Daoy (cell line): ENCODE measurements at places on chromosomes 12 and 14. TPM values are rescaled to one million over a fixed set of nuclear protein-coding genes. Genes with fewer than 3 reads are reported as not detected.

- DNase-seq: no peak
Measured at GRCh38 chr14:91243074-91243471, 1.4 kb downstream of the GPR68 start.

- peak; percentile 76 for DNase-seq
Measured at GRCh38 chr14:52266782-52267181, 716 bp upstream of the PTGDR start.

DNA sequence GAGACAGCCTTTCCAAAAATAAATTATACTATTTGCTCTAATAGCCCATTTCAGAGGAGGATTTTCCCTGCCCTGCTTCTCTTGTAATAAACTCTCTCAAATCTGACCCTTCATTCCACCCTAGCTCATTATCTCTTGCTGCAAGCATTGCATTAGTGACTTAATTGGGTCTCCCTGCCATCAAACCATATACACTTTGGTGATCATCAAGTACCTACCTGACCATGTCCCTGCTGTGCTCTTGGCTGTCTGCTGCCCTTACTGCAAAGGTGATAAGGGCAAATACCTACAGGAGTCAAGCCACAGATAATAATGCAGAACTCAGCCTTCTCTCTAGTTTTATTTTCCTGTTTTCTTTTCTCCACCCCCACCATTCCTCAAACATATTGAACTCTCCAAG lies 88.4 kb downstream of the LIN7A start:
- no peak for DNase-seq

DNA sequence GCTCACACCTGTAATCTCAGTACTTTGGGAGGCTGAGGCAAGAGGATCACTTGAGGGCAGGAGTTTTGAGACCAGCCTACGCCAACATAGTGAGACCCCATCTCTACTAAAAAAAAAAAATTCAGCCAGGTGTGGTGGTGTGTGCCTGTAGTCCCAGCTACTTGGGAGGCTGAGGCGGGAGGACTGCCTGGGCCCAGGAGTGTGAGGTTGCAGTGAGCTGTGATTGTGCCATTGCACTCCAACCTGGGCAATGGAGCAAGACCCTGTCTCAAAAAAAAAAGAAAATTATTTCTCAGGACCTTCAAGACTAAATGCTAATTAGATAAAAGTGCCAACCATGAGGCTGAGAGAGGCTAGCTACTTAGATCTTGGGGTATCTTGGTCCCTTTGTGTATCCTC lies 23.5 kb downstream of the OTUB2 start:
- no peak for DNase-seq

- DNase-seq: no peak
Measured at GRCh38 chr14:80344208-80344607, 132.9 kb upstream of the DIO2 start.

- DNase-seq: no peak
Measured at GRCh38 chr12:81541121-81541520, 218.0 kb downstream of the PPFIA2 start.

DNA sequence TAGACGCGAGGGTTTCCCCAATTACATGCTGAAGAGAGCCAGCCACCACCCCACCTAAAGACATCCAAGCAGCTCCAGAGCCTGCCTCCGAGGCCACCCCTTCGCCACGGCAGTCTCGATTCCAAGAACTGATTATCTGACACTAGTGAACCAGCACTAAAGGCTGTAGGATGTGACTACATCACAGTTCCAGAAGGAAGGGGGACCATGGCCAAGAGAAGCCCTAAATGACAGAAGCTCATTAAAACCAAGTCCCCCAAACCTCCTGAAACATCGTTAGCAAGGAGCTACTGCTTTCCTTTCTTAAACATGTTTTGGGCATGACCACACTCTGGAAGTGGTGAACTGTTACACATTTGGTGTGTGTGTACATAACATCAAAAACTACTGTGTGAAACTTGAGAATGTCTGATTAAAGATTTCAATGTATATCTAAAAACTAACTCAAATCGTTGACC lies 88.2 kb downstream of the DUSP16 start:
- no peak for DNase-seq

GRCh38 chr12:8829125-8829518 lies 6.7 kb downstream of the A2ML1 start:
- DNase-seq: no peak

- DNase-seq: no peak
Measured at GRCh38 chr12:63857771-63858670, 13.5 kb downstream of the SRGAP1 start.

GRCh38 chr14:99986396-99986795 lies 78.8 kb upstream of the EVL start:
- DNase-seq: no peak

DNA sequence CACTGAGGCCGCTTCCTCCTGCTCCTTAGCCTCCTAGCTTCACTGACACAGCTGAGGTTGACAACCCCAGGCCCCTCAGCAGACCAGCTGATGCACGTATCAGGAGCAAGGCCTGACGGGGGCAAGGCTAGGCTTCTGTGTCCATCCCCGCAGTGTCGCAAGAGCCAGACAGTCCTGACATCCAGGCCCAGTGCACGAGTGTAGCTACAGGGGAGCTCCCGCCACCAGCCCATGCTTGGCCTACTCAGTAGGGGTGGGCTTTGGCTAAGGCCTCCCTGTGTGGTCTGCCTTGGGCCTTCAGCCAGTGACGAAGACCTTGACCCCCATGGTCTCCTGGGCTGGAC lies 179.1 kb downstream of the DPF3 start:
- DNase-seq: no peak

DNA sequence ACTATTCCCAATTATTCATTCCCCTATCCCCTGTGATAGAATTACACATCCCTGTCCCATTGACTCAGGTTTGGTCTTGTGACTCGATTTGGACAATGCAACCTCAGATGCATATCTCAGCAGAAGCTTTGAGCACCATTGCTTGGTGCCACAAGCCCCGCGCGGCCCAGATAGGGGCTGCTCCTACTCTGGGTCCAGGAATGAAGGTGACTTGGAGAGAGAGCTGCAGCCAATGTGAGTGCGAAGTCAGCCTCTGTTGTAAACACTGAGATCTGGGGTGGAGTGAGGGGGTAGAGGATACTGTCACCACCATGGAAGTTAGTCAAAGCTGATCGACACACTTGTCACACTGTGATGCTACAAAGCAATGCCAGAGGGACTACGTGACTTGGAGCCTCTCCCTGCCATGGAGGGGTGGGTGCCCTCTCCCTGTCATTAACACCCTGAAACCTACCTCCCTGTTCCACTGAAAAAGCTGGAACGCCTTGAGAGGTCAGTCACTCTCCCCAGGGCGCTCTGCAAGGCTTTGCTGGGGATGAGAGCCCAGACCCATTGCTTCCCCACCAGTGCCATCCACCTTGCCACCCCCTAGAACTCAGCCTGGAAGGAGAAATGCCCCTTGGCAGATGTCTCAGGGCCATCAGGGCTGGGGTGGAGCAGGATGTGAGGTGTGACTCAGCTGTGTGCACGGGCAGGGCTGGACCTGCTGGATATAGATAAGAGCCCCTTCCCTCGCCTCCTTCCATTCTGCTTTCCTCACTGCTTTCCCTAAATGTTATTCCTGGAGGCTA lies 6.6 kb upstream of the PLEK2 start:
- peak; percentile 84 for DNase-seq

GRCh38 chr12:6951551-6952120 lies 480 bp downstream of the PTPN6 start:
- no peak for DNase-seq

The GALNT6 gene
- total RNA-seq: 4.3 and 14.0 TPM in 2 replicates

The CMKLR1 gene
- total RNA-seq: 0.51 and 0.89 TPM in 2 replicates

The TMEM132C gene
- total RNA-seq: 0.42 TPM in 1 of 2 replicates, not detected in the other

The POLR3B gene
- total RNA-seq: 17.5 and 18.4 TPM in 2 replicates

The AKAP3 gene
- total RNA-seq: 0.97 and 4.5 TPM in 2 replicates
